T-helper 2 cell (primary cell): ENCODE measurements at places on chromosomes 7 and 10.

- DNase-seq = no peak
Measured at GRCh38 chr7:96508371-96508770, 186.5 kb upstream of the SLC25A13 start.

DNA sequence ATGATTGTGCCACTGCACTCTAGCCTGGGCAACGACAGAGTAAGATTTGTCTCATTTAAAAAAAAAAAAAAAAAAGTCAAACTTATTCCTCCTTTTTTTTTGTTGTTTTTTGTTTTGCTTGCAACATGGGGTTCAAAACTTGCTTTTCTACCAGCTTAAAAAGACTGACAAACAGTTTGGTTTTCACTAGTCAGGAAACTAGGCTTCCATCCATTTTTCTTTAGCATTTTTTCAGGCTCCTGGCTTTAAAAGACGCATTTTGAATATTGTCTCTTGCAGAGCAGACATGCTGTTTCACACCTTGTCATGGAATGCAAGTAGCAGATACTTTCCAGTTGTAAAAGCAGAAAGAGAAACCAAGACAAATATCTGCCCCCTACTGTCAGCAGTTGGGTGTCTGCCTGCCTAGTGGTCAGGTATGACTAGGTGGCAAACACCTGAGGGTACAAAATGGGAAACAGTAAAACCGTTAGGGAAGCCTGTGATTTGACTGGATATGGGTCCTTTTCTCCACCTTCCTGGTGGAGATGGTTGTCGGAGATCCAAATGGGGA lies 139.9 kb downstream of the CCDC71L start:
- no peak for DNase-seq

DNA sequence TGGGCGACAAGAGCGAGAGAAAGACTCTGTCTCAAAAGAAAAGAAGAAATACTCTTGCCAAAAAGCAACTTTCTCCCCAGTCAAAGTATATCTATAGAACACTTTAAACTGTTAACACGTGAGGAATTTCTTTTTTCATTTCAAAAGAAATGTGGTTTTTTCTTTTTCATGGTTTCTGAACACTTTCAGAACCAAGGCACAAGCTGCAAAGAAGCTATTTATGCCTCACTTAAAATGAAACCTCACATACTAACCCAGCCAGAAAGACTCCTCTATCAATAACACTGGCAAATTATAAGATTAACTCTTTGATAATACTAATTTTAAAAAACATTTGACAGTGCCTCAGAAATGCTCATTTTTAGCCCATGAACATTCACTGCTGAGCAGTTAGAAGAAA lies 20.9 kb downstream of the TBX20 start:
- DNase-seq = no peak

DNA sequence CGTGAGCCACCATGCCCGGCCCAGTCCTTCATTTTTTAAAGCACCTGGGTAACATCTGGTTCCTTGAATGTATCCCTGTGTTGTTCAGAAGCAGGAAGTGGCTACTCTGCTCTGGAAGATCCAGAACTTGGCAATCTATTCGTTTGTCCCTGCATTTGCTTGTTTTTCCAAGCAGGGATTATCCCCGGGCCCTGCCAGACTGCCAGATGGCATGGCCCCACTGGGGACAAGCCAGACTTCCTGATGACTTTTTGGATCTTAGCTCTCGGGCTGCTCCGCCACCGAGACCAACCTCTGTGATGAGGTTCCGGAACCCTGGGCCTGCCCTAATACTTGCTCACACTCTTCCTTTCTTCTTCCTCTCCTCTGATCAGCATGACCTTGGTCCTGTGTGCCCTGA lies 496.7 kb downstream of the TYW1 start:
- no peak for DNase-seq

- no peak for DNase-seq
Measured at GRCh38 chr7:114108510-114108909, 189.7 kb upstream of the PPP1R3A start.

GRCh38 chr10:130935128-130935439 lies 376.4 kb downstream of the TCERG1L start:
- DNase-seq = no peak

GRCh38 chr7:103981003-103981423 lies 8.4 kb downstream of the RELN start:
- no peak for DNase-seq

DNA sequence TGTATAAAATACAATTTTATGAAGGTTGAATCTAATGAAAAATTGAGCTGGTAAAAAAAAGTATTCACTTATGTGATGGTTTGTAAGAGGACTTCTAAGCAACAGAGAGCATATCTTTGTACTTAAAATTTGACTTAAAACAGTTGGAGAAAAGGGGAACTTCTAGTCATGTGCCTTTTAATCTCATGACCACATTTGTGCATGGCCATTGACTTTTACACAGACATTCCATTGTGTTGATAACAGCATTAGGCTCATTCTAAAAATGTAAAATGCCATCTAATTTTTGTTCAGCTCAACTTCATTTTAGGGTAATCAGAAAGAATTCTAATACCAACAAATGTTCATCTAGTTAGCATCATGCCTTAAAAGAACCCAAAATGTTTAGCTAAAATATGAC lies 119.9 kb downstream of the HPSE2 start:
- no peak for DNase-seq
